ENCODE measurements at places on chromosomes 11 and 22.

GRCh38 chr11:62133328-62134065 lies 9.7 kb downstream of the INCENP start:
- no peak for DNase-seq

- DNase-seq = peak; percentile 57
These were observed 913 bp downstream of the ZNHIT2 start for GRCh38 chr11:65116370-65117205.

DNA sequence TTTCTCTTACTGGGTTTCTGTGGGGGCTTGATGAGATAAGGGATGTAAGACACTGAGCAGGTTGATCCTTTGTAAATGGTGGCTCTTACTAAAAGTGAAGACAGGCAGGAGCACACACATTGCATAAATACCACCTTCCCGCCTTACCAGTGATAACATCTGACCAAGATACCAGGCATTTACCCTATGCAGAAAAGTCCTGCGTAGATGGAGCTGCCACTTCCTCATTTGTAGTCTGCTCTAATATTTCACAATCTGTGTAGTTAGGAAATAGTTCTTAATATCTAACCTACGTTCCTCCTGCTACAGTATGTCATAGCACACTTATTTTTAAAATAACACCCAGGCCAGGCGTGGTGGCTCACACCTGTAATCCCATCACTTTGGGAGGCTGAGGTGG lies 23.9 kb upstream of the SWAP70 start:
- DNase-seq = peak; percentile 21

DNA sequence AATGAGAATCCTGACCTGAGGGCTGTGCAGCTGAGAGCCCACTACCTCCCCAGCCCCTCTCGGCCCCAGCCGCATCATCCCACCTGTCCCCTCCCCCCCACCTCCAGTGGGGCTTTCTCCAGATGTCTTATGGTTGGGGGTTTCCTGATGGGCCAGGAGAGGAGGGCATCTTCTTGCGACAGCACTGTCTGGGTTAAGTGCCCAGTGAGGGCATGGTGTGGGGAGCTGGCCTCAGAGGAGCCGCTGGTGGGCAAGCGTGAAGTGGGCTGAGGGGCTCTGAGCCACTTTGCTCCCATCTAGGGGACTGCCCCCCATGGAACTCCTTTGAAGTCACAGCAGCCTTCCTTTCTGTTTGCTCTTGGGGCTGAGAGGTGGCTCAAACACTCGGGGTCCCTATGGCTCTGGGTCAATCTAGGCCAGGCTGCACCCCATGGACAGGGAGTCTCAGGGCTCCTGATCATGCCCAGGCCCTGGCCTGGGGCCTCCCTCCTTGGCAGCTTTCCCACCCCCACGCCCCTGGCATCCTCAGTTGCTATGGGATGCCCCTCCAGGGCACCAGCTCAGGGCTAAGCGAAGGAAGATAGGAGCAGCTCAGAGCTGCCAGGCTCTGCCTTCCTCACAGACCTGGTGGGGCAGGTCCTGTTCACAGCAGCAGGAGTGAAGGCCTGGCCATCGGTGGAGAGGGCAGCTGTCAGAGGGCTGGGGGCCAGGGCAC lies 11.0 kb upstream of the MIEF1 start:
- DNase-seq = no peak

- DNase-seq = no peak
These were observed 1247.1 kb upstream of the TENM4 start for GRCh38 chr11:80687941-80688340.

- no peak for DNase-seq
These were observed 74.4 kb downstream of the PANX1 start for GRCh38 chr11:94203070-94203469.

DNA sequence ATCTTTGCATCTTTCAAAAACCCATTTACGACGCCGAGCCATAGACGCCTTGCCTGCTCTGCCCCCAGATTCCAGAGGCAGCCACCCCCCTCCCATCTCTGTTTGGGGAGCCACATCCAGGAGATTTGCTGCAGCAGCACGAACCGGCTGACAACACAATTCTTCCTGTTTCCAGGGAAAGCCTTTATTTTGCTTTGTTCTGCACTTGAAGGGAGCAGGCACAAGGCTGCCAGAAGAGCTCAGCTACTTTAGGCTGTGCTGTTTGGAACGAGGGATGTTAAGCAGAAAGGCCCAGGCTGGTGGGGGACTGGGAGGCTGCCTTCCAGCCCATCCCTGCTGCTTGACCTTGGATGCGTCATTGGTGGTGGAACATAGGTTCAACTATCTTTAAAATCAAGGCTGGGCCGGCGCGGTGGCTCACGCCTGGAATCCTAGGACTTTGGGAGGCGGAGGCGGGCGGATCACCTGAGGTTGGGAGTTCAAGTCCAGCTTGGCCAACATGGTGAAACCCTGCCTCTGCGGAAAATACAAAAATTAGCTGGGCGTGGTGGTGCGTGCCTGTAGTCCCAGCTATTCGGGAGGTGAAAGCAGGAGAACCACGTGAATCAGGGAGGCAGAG lies 243.9 kb downstream of the MIAT start:
- DNase-seq = no peak

GRCh38 chr22:29344137-29344536 lies 28.6 kb upstream of the RASL10A start:
- DNase-seq = peak; percentile 88

DNA sequence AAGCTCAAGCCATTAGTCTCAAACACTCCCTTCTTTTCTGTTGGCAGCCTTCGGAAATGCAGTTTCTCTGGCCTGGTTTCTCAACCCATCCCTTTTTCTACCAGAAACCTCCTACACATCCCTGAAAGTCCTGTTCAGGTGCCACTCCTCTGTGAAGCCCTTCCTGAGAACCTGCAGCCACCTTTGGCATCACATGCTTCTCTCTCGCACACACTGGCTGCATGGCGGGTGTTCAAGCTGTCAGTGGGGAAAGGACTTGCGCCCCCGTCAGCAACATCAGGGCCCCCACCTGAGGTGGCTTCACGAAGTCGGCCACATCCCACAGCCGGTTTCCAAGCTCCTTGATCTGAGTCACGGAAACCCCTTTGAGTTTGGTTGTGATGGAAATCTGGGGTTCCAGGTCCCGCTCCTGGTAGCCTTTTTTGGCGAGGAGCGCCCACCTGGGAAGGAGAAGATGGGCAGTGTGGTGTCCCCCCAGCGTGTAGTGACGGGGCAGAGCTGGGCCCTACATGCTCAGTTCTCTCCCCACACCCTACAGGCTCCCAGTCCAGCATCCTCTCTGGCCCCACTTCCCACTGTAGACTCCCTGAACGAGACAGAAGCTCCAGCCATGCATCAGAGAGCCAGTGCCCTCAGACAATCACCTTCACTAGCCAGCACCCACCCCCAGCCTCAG lies 1.7 kb upstream of the LRRC74B start:
- DNase-seq = no peak

- DNase-seq = peak; percentile 52
These were observed 306.1 kb upstream of the DDI1 start for GRCh38 chr11:103730131-103730940.

- peak; percentile 68 for DNase-seq
These were observed 533 bp downstream of the ELF5 start for GRCh38 chr11:34512840-34513681.

DNA sequence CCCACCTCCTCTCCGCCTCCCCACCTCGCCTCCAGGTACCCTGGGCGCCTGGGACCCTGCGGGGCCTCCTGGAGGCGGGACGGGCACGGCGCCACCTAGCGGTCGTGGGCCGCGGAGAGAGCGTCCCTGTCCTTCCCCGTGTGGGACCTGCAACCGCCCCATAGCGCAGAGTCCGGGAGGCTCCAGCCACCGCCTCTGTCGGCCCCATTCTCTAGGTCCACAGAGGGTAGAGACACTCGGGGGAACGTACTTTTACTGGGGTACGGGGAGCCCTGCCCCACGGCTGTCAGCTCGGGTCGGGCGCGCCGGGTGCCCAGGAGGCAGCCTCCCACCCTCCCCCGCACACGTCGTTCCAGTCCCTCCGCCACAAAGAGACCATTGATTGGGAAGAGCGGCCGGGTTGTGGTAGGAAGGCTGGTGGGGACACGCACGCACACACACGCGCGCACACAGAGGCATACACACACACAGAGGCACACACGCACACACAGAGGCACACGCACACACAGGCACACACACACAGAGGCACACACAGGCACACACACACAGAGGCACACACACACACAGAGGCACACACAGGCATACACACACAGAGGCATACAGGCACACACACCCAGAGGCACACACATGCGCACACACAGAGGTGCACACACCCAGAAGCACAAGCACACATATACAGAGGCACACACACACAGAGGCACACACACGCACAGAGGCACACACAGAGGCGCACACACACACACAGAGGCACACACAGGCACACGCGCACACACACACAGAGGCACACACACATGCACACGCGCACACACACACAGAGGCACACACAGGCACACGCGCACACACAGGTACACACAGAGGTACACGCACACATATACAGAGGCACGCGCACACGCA lies 12.6 kb upstream of the NECTIN1 start:
- DNase-seq = peak; percentile 25

GRCh38 chr11:55474321-55474720 lies 79.9 kb upstream of the OR4C15 start:
- DNase-seq = no peak

DNA sequence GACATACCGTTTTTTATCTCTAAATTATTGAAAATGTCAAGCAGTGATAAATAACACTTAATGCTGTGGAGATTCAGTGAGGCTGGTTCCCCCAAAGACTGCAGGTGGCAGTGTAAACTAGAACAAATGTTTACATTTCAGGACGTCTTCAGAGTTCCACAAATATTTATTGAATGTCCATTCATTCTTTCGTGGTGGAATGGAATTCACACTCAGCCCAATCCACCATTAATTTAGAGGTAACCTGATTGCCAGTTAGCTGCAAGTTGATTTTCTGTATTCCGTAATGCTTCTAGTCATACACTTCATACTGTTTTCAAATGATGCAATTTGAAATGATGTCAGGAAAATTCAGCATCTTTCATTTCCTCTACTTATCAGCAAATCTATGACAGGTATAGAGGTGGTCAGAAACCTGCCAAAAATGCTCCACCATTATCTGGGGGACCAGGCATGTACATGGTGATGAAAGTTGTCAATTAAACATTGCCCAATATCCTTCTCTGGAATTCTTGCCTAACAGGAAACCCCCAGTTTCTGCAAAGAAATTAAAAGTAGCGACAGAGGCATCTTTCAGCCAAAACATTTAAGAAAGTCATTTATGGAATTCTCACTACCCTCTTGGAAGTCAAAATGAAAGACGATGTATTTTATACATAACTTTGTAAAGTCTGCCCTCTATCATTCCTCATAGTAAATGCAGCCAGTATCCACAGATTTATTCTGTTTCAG lies 94.3 kb upstream of the BMAL1 start:
- peak; percentile 65 for DNase-seq

- DNase-seq = peak; percentile 45
These were observed 211.7 kb downstream of the FAM76B start for GRCh38 chr11:95577716-95578460.

- DNase-seq = no peak
These were observed 70.9 kb downstream of the ZBTB44 start for GRCh38 chr11:130243816-130244215.

DNA sequence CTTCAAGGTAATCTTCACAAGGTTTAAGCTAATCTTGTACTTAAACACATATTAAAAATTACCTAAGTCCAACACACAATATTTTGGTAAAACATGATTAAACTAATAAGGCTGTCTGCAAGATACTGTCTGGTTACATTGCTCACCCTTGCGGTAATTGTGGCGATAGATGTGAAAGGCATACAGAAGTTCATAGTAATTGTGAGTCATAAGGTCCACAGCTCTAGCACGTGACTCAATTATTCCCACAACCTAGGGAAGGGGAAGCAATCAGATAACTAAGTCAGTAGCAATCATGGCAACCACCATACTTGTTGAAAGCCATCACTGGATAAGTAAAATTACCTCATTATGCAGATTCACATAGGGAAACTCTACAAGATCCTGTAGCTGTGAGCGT lies 30.5 kb upstream of the FNBP4 start:
- peak; percentile 59 for DNase-seq

DNA sequence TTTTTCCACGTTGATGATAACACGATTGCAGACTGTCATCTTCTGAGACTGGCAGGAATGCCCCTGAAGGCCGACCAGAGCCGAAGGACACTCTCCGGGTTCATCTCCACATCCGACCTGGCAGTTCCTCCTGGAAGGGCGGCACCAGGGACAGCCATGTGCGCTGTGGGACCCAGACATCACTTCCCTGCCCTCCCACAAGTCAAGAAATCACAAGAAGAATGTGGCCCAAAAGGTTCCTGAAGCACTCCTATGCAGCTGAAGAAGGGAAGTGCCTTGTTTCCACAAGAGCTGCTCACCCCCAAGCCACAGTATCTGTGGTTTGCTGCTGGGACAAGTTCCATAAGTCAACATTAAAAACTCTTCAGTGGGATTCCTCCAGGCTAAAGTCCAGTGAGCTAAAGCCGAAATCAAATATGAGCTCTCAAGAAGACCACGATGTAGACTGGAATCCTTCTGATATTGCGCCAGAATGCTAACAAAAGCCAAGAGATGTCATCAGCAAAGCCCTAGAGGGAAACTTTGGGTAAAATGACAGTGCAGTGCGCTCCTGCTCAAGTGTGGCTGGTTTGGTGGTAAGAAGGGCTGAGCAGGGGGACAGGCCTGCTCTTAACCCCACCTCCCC lies 21.2 kb downstream of the PACSIN2 start:
- DNase-seq = peak; percentile 60

DNA sequence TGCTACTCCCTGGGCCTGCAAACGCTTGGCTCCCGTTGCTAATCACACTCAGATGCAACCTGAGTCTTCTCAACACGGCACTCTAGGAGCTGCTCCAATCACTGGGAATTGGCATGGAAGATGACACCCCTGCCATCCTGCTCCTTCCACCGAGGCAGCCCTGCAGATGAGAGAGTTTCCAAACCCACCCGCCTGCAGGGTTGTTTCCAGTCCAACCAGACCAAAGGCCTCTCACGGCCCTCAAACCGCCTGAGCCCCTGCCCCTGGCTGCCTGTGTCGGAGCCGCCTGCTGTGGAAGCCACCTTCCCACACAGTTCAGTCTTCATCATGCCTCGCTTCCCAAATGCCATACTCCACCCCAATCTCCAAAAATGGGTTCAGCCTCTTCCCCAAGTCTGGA lies 36.8 kb upstream of the TP53I11 start:
- no peak for DNase-seq

DNA sequence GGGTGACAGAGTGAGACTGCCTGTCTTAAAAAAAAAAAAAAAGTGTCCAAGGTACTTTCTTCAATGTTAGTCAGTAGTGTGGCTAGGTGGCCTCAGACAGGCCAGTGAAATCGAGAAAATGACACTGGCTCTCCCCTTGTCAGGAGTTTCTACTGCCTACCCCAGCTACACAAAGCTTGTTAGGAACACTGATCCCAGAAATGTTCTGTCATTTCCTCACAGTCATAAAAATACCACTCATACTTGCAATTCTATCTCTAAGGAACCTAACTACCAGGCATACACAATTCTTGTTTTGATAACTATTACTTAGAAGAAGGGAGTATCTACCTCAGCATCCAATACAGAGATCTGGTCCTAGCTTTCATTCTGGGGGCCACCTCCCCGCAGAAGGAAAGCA lies 31.3 kb downstream of the ATP6V1E1 start:
- DNase-seq = no peak

DNA sequence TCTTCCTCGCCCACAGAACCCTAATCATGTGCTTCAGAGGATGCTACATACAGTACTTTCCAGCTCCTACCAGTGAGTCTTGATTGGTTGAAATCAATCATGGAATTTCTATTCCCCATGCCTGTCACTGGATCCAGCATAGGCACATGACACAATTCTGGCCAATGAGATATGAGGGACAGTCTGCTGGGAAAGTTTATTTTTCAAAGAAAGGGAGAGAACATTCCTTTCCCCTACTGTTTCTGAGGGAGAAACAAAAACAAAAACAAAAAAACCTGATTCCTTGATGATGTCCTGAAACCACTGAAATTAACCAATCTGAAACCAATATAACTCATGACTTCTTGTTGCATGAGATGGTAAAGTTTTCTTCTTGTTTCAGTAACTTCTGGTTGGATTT lies 3.3 kb upstream of the RCN1 start:
- peak; percentile 91 for DNase-seq
